ENCODE measurements at places on chromosomes 11 and 22.

DNA sequence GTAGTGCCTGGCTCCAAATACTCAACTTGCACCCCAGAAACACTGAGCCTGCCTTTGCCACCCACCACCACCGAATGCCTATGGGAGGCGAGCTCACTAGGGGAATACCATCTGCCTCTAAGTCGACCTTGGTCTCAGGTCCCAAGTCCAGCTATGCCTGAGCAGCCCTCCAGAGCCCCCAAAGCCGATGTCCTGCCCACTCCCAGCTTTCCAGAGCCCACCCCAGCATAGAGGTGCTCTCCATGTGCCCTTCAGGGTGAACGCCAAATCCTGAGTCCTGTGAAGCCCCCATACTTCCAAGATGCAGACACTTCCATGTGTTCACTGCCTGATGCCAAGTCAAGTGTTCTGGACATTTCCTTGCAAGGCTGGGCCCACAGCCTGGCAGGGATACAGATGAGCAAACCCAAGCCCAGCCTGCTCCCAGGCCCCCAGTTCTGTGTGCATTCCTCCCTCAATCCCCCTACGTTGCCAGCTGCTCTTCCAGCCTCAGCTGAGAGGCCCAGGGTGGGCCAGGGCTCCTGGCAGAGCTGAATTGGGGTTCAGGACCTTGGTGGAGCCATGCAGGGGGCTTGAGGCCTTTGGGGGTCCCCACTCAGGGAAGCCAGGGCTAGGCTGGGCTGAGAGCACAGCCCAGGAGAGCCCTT is 2.6 kb upstream of the KMT5B start:
- DNase-seq, result no peak

DNA sequence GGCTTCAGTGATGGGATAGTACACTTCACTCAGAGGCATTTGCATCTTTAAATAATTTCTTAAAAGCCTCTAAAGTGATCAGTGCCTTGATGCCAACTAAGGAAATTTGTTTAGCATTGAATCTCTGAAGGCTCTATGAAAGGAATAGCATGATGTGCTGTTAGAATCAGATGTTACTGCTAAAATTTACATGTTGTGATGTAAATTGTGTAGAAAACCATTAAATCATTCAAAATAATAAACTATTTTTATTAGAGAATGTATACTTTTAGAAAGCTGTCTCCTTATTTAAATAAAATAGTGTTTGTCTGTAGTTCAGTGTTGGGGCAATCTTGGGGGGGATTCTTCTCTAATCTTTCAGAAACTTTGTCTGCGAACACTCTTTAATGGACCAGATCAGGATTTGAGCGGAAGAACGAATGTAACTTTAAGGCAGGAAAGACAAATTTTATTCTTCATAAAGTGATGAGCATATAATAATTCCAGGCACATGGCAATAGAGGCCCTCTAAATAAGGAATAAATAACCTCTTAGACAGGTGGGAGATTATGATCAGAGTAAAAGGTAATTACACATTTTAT is 4.6 kb downstream of the MALAT1 start:
- no peak for DNase-seq

DNA sequence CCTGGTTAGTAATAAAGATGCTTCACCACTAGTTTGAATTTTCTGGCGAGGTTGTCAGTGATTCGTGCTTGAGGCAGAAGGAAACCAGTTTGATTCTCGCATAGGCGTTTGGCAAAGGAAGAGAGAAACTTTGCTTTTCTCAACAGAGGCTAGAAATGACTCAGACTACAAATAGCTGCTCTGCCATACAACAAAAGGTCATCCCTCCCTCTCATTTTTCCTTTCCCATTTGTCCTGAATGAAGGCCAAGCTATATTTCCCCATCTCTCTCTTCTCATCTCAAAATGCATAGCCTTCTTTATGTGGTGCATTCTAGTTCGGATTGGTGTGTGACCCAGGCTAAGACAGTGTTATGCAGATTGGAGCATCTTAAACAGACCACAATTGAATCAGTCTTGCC is 741.4 kb downstream of the NTM start:
- DNase-seq, result peak; percentile 39

DNA sequence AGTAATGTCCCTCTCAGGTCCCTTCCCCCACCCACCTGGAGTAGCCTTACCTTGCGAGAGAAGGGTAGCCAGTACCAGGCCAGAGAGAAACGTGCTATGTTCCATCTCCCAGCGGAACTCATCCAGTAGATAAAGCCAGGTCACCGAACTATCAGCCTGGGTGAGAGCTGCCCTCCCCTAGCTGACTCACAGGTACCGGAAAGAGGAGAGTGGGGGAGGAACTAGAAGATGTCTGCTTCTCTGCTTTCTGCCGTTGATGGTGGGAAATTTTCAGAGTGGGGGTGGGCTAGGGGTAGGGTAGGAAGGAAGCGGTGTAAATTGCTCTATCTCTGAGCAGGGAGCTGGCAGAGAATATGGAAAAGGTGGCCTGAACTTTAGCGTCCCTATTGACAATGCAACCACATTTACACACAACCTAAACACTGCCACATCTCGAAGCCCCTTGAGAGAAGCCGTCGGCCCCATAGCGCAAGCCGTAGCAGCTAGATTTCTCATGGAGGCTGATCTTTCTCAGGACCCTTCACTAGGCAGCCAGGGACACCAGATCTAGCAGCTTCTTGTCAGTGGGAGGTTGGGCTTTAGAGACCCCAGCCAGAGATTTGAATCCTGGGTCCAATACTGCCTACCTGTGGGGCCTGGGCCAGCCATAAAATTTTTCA is at the start of gene CD3D:
Gene CD3D (minus strand): TSS at position 203 of the 659 bp plus-strand sequence. CDS start 98 bp downstream, at position 105.
- no peak for DNase-seq

DNA sequence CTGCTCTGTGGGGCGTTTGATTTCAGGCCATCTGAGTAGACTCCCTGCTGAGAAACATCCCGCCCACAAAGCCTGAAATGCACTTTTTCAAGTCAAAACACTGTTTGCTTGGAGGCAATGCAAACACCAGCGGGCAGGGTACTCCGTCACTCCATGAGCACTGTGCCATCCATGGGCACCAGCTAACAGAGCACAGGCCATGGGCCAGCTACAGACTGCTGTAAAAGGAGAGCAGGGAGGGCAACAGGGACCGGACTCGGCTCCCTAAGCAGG is 16.6 kb upstream of the EFCAB6 start:
- no peak for DNase-seq

GRCh38 chr11:62428871-62429560 is 10.2 kb downstream of the SCGB1A1 start:
- DNase-seq, result no peak

GRCh38 chr11:45298718-45299117 is 12.6 kb upstream of the SYT13 start:
- no peak for DNase-seq

GRCh38 chr22:47089374-47089773 is 326.9 kb downstream of the TBC1D22A start:
- no peak for DNase-seq

Measured in amniotic stem cell (primary cell).